ENCODE measurements at places on chromosomes 1 and 21.

DNA sequence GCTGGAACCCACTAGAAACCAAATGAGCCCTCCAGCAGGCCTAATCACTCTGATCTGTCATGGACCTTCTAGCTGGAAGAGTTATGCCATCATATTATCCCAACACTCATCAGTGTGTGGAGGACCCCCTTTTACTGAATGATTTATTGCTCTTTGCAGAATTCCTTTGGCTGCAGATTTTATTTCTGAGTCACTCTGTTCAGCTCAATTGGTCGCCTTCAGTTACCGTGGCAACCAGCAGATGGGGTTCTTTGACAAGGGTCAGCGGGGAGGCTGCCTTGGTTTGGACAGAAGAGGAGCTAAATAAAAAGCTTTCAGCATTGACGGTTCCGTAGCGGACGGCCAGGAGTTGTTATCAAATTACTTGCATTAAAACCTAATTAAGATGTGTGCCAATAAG lies 220.1 kb downstream of the SDCCAG8 start:
- peak; percentile 81 for DNase-seq

GRCh38 chr1:26280333-26281042 lies 602 bp downstream of the SH3BGRL3 start:
- DNase-seq, result peak; percentile 61

- DNase-seq, result peak; percentile 92
Measured at GRCh38 chr1:26164036-26164860, 4.5 kb downstream of the C1orf232 start.

DNA sequence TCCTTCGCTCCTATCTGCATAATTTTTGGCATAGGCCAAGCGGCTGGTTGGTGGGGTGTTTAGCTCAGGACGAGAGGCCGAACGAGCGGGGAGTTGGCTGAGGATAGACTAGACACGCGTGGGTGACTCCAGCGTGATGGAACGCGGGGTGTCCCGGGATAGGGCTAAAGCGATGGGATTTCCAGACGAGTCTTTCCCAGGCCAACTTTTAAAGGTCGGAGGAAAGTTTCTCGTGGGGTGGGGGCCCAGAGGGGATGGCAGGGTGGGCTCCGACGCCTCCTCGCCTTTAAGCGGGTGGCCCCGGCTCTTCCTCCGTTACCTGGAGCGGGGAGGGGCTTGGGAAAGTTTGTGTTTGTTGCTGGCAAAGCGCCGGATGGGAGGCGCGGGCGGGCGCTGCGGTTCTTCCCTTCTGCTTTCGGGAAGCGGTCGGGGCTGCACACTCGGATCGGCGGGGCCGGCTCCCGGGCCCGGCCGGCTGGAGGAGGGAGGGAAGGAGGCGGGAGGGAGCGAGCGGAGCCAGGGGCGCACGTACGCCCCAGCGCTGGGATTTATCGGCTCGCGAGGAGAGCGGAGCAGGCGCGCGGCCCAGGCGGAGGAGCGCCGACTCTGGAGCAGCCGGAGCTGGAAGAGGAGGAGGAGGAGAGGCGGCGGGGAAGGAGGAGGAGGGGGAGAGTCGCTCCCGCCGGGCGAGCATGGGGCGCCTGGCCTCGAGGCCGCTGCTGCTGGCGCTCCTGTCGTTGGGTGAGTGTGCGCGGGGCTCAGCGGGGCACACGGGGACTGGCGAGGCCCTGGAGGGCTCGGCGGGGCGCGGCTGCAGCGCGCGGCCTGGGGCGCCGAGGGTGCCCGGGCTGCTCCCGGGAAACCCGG lies at the start of gene PTGFRN:
PTGFRN (plus strand) TSS at position 405 of the 867 bp plus-strand sequence; CDS start at position 693, 288 bp downstream.
- peak; percentile 92 for DNase-seq

DNA sequence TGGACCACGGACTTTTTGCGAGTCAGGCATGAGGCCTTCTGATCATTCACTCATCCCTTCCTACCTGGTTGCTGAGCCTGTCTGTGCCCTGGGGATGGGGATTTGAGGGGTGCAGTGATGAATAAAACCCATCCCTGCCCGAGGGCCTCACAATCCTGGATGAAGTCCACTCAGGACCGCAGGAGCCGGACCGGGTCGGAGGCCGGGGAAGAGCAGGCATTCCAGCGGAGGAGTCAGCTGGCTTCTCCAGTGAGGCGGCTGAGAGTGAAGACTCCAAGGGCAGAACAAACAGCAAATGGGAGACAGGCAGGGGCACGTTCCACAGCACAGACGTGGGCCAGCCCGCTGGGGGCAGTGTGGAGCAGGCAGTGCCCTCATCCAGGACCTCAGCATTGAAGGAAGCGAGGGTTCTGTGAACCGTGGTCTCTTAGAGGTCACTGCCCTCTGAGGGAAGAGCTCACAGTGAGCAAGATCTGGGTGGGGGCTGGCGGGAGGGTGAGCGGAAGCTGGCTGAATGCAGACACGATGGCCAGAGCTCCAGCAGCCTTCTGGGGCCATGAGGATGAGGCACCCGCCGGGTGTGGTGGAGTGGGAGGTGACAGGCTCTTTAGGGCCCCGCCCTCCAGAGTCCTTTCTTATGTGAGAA lies 10.9 kb upstream of the LRRC3 start:
- peak; percentile 89 for DNase-seq

Measured in endodermal cell (in vitro differentiated cells).